ENCODE measurements at places on chromosomes 3 and 15.

DNA sequence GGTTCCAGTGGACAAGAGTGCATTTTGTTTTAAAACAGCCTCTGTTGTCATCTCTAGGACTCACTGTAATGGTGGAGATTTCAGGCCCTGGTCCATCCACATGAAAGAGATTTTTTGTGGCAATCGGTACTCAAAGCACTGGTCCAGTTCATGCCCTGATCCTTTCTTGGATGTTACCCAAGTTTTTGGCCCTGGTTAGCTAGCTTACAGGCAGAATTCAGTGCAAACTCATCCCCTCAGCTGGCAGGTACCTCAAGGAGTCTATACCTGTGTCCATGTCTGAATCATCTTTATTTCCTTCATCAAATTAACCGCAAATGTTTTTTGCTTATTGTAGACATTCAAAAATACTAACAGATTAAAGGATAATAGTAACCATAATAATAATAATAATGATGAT, 13.7 kb upstream of the MEF2A start:
- no peak for DNase-seq

GRCh38 chr3:17430582-17430981, 311.8 kb downstream of the TBC1D5 start:
- no peak for DNase-seq

- DNase-seq, result no peak
Measured at GRCh38 chr3:11143476-11143875, 10.8 kb upstream of the HRH1 start.

- DNase-seq, result no peak
Measured at GRCh38 chr3:48505968-48506504, 2.1 kb upstream of the SHISA5 start.

DNA sequence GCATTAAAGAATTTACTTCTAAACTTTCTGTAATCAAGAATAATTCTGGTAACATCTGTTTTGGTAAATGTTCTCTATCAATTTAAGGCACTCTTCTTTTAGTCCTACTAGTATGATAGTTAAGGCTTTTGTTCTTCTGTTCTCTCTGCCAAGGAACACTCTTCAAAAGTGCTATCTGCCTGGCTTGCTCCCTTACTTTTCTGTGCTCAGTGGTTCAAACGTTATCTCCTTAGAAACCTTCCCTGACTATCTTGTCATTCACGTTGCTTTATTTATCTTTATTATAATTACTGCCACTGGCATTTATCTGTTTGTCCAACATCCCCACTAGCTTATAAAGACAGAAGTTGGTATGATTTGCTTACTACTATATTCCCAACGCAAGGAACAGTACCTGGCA, 59.2 kb downstream of the RFX7 start:
- DNase-seq, result no peak

GRCh38 chr3:161925749-161926360, 429.2 kb downstream of the OTOL1 start:
- no peak for DNase-seq

GRCh38 chr3:9955067-9955502, 2.9 kb upstream of the PRRT3 start:
- no peak for DNase-seq

GRCh38 chr3:41972802-41973201, 10.9 kb upstream of the ULK4 start:
- no peak for DNase-seq

- no peak for DNase-seq
Measured at GRCh38 chr3:152389316-152389934, 120.7 kb downstream of the MBNL1 start.

GRCh38 chr3:37787153-37787867, 74.4 kb upstream of the CTDSPL start:
- DNase-seq, result no peak
